Fibroblast of the aortic adventitia (primary cell): ENCODE measurements at places on chromosomes 3 and 15. TPM values are rescaled to one million over a fixed set of nuclear protein-coding genes. Genes with fewer than 3 reads are reported as not detected.

DNA sequence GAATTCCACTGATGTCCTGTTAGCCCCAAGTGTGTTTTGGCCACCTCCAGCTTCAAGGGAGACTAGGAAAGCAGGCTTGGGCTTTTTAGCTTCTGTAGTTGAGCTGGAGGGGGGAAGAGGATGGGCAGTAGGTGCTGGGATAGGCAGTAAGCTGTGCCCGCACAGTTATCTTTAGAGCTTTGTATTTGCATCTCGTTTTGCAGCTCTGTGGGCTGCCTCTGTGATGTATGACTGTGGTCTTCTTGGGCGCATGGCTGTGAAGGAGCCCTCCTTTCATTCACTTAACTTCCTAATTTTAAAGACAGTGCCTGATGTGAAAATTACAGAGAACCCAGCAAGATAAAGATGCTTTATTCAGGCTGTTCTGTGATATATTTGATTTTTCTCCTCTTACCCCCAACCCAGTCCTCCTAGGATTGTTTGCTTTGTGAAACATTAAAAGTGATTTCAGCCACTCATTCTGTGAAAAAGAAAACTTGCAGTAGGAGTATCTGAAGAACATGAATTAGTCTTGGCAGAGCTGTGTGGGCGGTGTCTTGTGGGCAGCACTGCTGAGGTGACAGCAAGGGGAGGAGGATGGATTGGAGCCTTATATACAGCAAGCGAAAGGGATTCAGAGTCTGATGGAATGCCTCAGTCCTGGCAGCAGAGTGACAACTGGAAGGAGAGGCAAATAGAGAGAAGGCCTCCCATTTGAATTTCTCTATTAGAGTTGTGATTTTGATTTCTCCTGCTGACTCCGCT, 74.3 kb downstream of the LARS2 start:
- peak; percentile 8 for DNase-seq

- no peak for DNase-seq
Observed at GRCh38 chr3:195918176-195918575, 9.8 kb upstream of the TNK2 start.

GRCh38 chr3:29693863-29694262, 413.0 kb downstream of the RBMS3 start:
- peak; percentile 97 for DNase-seq

- no peak for DNase-seq
Observed at GRCh38 chr3:23077126-23077525, 126.0 kb upstream of the UBE2E2 start.

DNA sequence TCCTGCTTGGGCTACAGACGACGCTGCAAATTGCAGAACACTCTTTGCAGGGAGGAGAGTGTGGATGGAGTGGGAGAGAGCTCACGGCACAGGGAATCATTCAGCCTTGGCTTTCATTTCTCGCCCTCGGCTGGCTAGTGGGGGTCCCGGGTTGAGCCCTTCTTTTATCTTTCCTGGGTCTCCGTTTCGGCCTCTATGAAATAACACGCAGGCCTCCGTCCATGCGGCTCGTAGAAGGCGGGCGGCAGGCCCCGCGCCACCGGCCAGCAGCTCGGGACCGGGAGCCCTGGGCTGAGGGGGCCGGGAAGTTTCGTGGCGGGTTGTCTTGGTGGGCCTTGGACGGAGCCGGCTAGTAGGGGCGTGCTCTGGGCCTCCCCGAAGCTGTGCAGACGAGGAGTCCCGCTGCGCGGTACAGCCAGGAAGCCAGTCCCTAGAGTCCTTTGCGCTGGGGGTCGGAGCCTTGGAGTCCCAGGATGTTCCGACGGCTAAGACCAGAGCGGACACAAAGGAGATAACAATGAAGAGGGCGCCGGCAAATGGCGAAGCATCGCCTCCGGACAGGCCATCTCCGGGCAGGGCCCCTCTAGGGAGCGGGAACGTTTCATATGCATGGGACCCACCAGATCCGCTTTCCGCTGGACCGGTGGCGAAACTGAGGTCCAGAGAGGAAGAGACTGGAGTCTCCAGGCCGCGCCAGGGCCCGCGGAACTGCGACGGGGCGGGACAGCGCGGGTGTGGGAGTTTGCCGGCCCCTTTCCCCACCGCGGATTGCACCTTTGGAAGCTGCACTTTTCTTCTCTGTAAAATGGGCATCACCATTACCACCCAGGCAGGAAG, 4.3 kb downstream of the RNU6-1 start:
- no peak for DNase-seq

DNA sequence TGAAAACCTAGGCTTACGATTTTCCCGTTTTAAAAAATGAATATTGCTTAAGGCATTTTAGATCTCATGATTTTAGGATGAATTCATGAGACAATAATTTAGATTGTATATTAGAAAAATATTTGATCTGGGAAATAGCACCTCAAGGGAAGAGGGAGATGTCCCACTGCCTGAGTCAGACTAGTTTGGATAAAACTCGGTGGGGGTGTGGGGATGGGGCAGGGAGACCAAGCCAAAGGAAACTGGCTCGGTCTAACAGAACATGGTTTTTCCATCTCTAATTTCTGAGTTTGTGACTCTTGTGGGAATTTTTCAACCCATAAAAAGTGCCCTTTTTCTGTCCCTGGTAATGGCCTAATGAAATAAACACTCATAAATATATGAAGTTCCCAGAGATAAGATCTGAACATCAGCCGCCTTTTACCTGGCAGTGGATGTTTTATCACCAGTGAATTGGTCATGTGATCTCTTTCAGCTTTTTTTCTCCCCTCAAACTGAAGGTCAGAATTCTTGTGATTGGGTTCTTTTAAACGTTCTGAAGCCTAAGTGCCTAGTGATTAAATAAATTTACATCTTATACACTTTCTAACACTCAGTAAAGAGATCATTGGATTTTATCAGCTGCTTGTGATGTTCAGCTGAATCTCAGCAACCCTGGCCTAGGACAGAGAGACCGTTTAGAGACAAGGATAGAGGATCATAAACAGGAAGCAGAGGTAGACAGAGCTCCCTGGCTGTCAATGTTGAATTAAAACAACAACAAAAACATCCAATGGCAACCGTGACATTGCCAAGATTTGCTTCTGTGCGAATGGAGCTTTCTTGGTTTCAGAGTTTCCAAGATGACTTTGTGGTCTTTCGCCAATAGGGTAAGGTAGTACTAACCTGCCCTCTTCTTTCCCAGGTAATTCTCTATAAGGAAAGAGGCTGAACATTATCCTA, 1038.2 kb downstream of the MCTP2 start:
- no peak for DNase-seq

GRCh38 chr15:62739082-62739481, 303.5 kb upstream of the TPM1 start:
- peak; percentile 50 for DNase-seq

- DNase-seq: no peak
Observed at GRCh38 chr3:50378024-50378423, 18.7 kb upstream of the TMEM115 start.

DNA sequence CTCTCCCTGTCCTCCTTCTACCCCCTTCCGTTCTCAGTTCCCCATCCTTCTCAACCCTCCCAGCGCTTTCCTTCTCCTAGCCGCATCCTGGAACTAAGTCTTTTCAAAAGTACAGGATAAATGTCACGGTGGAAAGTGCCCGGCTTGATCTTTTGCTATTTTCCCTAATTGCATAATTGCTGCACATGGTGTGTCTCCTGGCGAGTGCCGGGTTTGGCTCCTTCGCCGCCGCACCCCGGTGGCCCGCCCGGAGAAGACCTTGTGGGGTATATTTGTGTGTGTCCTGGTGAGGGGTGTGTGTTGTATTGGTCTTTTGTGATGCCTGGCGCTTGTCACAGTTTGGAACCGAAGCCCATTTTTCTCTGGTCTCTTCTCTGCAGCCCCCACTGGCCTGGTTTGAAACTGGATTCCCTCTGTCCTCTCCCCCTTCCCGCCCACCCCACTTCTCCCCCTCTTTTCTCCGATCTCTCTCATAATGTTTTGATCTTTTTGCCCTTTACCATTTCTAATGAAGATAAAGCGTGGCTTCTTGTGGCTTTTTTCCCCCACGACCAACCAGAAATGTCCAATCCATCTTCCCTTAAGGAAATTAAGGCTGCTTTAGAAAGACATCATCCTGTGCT, 692 bp downstream of the UBE2E2 start:
- peak; percentile 25 for DNase-seq

DNA sequence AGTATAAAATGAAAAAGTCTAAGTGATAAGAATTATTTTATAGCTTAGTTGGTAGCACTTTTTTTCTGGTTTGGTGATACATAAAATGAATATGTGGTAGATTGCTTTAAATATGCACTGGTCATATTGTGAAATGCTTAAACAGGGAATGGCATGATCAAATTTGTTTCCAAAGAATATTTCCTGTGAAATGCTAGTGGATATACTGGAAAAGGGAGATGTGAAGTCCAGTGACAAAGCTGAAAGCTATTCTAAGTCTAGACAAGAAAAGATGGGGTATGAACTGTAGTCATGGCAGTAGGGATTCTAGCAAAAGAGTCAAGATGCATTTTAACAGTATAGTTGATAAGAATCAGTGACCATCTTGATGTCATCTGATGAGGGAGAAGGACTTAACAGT, 98.9 kb upstream of the MME start:
- peak; percentile 47 for DNase-seq

- no peak for DNase-seq
Observed at GRCh38 chr3:31615071-31615875, 82.5 kb downstream of the STT3B start.

- DNase-seq: peak; percentile 93
Observed at GRCh38 chr3:134315286-134316106, 58.8 kb downstream of the AMOTL2 start.

- DNase-seq: no peak
Observed at GRCh38 chr3:189655617-189656016, 24.4 kb downstream of the TP63 start.

DNA sequence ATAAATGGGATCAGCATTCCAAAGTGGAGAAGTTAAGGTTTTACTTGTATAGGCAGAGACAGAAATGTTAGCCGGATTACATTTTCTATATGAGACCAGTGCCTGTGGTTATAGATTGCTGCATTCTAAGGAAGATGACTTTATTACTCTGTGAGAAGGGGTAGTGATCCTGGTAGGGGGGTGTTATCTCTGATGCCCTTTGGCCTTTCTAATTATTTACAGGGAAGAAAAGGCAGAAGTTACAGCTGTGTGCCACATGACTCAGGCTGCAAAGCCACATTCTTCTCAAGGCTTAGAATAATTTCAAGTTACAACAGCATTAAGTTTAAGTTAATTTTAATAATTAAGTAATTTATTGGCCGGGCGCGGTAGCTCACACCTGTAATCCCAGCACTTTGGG, 2.2 kb upstream of the TMC3 start:
- DNase-seq: no peak

DNA sequence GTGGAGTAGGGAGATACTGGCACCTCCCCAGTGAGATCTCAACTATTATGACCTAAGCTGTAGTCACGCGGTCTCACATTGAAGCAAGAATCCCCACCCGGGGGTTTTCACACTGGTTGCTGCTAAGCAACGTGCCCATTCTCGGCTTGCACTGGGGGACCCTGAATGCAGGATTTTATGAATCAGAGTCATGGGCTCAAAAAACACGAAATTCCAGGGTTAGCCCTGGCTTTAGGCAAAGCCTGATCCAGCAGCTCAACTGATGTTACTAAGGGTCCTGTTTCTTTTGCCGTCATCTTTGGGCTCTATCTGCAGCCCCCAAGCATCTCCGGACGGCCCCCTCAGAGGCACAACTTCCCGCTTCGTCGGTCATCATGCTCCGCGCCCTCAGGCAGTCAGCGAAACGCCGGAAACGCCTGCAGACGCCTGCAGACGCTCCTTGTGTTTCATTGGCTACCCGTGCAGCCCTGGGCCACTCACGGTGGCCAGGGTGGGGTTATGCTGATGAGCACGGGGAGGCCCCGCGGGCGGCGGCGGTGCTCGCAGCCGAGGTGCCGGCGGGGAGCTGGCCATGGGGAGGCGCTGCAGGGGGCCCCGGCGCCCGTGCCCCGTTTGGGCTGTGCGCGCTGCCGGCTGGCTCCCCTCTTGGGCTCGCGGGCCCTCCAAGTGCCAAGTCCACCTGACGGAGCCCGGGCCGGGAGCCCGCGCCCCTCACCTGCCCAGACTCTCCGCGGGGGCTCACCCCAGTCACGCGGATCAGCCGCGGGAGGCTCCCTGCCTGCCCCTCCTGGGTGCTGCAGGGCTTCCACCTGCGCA, 25.8 kb downstream of the EFCC1 start:
- peak; percentile 58 for DNase-seq

- no peak for DNase-seq
Observed at GRCh38 chr15:76354823-76355440, 18.4 kb downstream of the ISL2 start.

SMCO1 gene
- not detected in 2 replicates for total RNA-seq

RAB6B gene
- 0.36 and 0.49 TPM in 2 replicates for total RNA-seq
